NCI-H2081 treated with DMSO at 0.1 percent for 48 hours (cell line): ENCODE measurements at places on chromosomes 16 and 17.

DNA sequence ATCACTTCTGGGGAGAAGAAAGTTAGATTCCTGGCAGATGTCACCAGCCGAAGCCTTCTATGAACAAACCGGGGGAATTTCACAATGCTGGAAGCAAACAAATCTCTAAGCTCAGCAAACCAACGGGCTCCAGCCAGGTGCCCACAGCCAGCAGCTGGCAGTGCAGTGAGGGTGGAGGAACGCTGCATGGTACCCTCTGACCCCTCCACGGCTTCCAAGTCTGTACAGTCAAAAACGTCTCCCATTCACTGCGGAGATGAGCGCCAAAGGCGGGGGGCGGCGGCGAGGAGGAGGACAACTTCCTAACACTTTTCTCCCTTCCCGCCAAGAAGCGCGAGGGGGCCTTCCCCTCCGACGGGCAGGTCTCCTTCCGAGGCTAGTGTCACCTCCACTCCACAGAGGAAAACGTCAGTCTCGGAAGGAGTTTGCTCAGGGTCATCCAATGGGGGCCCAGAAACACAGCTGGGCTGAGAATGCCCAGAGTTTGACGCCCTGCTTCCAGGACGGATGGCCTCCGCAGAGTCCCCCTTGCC, 924 bp downstream of the ZNF598 start:
- no peak for DNase-seq

DNA sequence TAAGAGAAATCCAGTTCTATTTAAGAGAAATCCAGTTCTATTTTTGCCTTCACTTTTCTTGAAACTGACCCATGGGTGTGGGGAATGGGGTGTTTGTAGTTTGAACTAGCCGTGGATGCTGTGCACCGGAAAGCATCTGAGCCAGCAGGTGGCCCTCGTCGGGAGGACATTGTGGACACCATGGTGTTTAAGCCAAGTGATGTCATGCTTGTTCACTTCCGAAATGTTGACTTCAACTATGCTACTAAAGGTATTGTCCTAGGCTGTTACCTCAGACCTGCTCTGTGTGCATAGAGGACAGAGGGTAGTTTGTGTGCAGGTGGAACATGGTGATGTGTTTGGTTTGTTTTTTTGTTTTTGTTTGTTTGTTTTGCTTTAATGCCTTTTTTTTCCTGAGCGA, 3.3 kb downstream of the ATXN2L start:
- no peak for DNase-seq

GRCh38 chr16:23131036-23131435, 18.2 kb downstream of the USP31 start:
- DNase-seq: no peak

- DNase-seq: no peak
These were observed 80.3 kb downstream of the RBFOX3 start for GRCh38 chr17:79530361-79531105.

GRCh38 chr17:48262982-48263730, 155.6 kb downstream of the SNX11 start:
- DNase-seq: no peak

- no peak for DNase-seq
These were observed 8.4 kb downstream of the FBXO47 start for GRCh38 chr17:38958756-38959155.

GRCh38 chr17:44530896-44531418, 26.3 kb upstream of the FZD2 start:
- DNase-seq: no peak

DNA sequence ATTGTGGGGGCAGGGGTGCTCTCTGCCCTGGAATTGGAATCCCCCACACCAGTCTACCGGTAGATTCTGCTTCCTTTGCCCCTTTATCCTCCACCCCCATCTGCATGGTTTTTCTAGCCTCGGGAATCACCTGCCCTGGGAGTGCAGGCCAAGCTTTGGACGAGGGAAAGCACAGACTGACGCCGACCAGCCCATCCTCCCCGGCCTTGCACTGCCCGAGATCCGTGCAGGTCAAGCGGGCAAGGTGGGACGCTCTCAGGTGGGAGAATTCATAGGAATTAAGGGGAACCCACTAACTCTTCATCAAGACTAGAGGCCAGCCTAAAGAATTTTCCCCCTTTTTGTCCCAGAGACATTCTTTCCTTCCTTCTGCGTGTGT, 9.9 kb upstream of the HOXB13 start:
- DNase-seq: no peak

DNA sequence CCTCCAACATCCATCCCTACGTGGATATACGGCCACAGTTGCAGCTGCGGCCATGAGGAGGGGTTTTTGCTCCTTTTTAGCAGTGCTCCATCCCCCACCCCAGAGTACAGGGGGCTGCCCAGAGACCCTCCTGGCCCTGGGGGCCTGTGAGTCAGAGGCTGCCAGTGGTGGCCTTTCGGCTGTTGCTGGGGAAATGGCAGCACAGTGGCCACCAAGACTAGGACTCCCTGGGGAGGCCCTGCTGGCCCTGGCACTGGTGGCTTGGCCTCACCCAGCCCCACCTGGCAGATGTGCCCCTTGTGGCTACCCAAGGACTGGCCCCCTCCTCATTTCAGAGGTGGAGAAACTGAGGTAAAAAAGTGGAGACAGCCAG, 29.1 kb downstream of the RAI1 start:
- DNase-seq: no peak

GRCh38 chr16:23423496-23424049, 29.4 kb downstream of the COG7 start:
- peak; percentile 39 for DNase-seq

DNA sequence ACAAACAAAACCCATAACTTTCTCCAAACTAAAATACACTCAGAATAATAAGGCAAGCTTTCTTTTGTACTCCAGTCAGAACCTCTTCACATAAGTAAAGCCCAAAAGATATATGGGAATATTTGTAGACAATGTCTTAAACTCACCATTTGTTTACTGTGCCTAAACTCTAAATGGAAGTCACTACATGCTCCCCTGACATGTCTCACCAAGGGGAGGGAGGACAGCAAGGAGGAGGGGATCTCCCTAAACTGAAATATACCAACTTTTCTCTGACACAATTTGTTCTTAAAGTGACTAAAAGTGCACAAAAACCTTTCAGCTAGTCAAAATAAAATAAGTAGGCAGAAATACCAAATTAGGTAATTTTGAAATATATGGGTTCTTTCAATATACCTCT, 38.5 kb downstream of the GRB7 start:
- DNase-seq: no peak

DNA sequence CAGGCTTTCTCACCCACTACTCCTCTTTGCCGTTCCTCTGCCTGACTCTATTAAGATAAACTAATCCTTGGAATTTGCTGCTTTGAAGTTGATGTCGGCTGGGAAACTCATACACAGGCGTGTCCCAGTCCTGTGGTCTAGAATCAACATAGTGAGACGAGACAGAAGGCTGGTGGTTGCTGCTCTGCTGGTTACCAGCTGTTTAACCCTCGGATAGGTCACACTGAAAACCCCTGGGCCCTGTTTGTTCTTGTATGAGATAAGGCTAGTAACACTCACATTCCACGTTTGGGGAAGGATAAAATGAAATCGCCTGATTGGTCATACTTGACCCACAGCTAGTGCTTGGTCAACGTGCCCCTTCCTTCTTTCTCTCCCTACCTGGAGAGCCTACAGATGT, 517.0 kb downstream of the CDH13 start:
- DNase-seq: no peak
